NCI-H510A (cell line): ENCODE measurements at places on chromosomes 6 and 20.

DNA sequence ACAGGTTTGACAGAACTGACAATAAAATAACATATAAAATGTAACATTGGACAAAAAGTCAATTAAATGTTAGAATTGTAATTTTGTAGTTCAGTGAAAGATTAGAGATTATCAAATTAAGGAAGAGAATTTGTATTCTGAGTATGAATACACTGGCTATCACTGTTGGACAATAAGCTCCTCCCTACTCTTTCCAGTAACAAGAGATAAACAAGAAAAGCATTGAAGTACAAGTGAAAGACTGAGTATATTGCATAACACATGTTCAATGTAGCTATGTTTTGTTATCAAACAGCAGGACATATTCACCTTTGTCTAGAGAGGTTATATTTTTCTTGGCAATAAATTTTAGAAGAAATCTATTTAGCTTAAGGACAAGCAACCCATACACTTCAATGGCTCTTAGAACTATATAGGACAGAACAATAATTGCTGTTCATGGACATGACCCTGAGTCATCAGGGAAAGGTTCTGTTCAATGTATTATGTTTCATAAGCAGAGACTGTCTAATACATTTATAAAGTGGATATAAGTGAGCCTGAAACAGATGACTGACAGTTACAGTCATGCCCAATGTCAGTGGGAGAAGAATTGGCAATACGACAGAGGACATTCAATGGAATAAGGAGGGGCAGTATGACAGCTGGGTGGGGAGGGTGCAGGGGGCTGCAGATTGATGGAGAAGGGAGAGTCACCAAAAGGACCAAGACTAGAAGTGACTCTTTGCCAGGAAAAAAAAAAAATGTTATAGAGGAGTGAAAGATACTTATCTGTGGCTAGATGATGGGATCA, 520.4 kb downstream of the FRK start:
- DNase-seq = no peak

- no peak for DNase-seq
These were observed 417.2 kb downstream of the RFPL4B start for GRCh38 chr6:112764377-112764776.

- DNase-seq = no peak
These were observed 11.1 kb downstream of the EEF1A2 start for GRCh38 chr20:63487781-63488241.

- no peak for DNase-seq
These were observed 246.6 kb upstream of the ID4 start for GRCh38 chr6:19590501-19591131.

- no peak for DNase-seq
These were observed 640 bp downstream of the NFS1 start for GRCh38 chr20:35698298-35699126.

GRCh38 chr6:154951345-154952200, 43.5 kb upstream of the TIAM2 start:
- DNase-seq = no peak

DNA sequence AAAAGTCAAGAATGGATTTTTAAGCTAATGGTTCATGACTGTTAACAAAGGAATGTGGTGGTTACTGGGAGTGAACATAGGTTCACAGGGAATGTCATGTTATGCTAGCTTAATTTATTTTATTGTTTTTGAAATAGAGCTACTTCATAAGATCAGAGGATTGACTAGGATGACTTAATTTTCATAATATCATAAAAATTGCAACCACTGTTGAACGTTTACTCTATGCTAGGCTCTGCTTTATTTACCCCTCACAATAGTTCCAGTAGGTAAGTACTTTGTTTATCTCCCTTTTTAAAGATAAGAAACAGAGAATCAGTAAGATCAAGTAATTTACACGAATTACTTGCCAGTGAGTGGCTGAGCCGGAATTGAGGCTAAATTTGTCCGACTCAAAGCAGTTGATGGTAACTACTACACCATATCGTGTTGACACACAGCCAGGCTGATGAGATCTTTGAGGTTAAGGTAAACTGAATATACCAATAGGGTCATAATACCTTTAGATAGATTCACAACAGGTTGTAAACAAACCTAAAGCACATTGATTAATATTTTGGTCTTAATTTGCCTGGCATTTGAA, 194.6 kb upstream of the CITED2 start:
- DNase-seq = no peak

GRCh38 chr6:137944793-137945498, 77.9 kb downstream of the TNFAIP3 start:
- DNase-seq = no peak

- DNase-seq = no peak
These were observed 46.3 kb downstream of the MCM8 start for GRCh38 chr20:5996765-5997164.

GRCh38 chr20:63035603-63036185, 28.9 kb upstream of the BHLHE23 start:
- DNase-seq = no peak

- DNase-seq = no peak
These were observed 60.1 kb downstream of the SEL1L2 start for GRCh38 chr20:13930281-13930680.

DNA sequence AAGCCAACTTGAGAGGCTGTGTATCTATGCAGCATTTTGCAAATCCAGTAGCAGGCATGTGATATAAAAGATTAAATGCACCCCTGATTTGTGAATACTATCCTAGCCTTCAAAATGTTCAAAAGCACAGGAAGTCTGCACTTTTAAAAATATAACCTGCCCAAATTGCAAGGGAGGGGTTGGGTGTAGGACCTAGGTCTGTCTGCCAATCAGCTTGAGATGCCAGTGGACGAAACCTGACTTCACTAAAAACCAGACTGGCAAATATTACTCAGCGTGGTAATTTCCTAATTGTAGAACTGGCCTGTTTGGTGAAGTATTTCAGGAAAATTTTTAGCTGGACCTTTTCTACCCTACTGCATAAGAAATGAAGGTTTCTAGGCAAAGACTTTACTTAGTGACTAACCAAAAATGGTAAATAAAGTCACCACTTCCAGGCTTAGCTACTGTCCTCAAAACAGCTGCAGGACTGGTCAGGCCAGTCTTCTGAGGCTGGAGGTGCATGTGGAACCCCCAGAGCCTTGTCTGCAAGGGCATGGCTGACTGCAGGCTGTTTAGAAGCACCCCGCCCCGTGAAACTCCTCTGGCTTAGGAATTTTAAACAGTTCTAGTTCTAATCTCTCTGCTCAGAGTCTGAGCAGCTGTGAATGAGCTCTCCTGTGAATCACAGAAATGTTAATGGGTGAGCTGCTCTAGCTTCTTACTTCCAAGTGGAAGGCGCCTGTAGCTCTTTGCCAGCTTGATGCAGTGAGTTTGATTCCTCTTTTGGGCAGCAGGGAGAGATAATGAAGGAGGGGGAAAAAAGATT, 104.4 kb upstream of the ESR1 start:
- DNase-seq = no peak

- no peak for DNase-seq
These were observed 110.7 kb downstream of the UTRN start for GRCh38 chr6:144395826-144396225.

GRCh38 chr6:52263709-52264540, 19.6 kb upstream of the IL17F start:
- peak; percentile 30 for DNase-seq

GRCh38 chr6:152977556-152977955, 5.3 kb downstream of the FBXO5 start:
- no peak for DNase-seq

DNA sequence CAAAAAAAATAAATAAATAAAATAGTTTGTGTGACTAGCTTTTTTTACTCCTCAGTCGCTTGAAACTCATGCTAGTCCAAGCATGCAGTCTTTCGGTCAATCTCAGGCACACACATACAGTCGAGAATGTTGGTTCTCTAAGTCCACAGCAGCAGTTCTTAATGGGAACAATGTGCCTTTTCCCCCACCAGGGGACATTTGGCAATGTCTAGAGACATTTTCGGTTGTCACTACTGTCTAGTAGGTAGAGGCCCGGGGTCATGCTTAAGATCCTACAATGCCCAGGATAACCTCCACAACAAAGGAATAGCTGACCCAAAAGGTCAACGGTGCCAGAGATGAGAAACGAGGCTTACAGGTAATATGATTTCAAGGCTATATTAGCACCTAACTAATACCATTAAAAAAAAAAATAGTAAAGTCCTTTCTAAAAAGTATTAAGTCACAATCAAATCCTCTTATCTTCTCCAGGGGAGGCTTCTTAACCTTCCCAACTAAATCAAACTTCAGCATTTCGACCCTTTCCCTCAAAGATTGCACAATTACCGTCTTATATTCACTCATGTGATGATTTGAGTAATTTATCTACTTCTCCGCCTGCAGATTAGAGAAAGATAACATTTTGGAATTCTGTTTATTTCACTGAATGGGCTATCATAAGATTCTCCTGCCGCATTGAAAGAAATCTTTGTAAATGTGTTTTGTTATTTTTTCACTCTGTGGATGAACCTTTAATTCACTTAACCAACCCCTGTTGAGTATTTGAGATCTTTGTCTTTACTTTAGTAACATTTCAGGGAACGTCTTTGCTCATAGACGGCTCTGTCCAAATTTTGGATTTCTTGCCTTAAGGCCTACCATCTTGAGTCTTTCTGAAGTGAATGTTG, 8.1 kb upstream of the SALL4 start:
- no peak for DNase-seq

- no peak for DNase-seq
These were observed 3.5 kb downstream of the CTNNBL1 start for GRCh38 chr20:37697314-37697713.

GRCh38 chr6:1611572-1612298, 2.0 kb downstream of the FOXC1 start:
- DNase-seq = no peak

GRCh38 chr20:2752567-2753460, 47.6 kb downstream of the CPXM1 start:
- DNase-seq = no peak
